AG09309 (cell line): ENCODE measurements at places on chromosomes 2 and 18.

- DNase-seq = no peak
Measured at GRCh38 chr2:203908066-203908796, 28.3 kb upstream of the ICOS start.

DNA sequence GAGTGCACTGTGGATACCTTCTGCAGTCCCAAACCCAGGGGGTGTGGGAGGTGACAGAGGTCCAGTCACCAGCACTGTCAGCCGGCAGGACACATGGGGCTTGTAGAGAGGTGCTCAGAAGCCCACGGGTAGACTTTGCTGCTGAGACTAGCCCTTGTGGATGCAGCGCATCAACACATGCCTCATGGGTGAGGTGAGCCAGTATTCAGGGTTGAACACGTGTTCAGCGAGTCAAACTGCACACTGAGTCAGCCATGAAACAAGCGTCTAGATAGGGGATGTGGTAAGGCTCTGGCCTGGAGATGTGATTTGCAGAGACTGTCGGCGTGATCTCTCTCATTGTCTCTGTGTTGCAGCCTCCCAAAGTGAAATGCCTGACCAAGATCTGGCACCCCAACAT lies 35.8 kb upstream of the SCLY start:
- DNase-seq = peak; percentile 46

GRCh38 chr2:136254681-136255080 lies 136.7 kb upstream of the CXCR4 start:
- no peak for DNase-seq

- no peak for DNase-seq
Measured at GRCh38 chr2:156396126-156396525, 40.1 kb upstream of the GPD2 start.

DNA sequence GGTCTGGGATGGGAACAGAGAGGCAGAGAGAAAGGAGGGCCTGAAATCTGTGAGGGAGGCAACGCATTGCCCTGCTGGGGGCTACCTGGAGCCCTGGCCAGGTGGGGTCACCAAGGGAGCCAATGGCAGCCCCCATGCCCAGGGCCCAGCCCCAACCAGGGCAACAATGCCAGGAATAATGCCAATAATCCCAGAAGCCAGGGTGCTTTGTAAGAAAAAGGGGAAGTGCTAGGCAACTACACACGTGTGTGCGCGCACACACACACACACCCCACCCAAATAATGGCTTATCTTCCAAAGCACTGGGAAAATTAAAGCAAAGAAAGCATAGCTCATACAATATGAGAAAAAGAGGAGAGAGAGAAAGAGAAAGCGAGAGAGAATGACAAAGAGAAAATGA lies 7.0 kb upstream of the CLEC4F start:
- no peak for DNase-seq
